ENCODE measurements at places on chromosomes 1 and 21. TPM values are rescaled to one million over a fixed set of nuclear protein-coding genes. Genes with fewer than 3 reads are reported as not detected.

DNA sequence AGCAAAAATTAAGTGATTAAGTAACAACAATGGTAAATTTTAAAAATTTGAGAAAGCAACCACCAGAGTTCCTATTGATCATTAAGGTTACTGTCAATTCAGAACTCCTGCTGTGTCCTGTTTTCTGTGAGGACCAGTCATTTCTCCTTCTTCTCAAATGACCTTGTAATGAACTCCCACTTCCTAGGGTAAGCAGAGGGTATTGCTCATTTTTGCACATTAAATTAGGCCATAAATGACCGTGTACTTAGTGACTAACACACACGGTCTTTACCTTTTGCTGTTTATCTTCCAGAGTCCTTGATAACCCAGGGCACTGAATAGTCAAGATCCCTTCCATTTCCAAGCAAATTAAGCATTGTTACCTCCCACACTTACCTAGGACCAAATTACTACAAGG is 227.5 kb upstream of the LYPLAL1 start:
- no peak overlapping the region for H3K4me3 ChIP-seq
- H3K36me3 ChIP-seq, result no peaks in the 10 kb centered on the region
- H3K4me1 ChIP-seq, result no peaks in the 10 kb centered on the region
- H3K27ac ChIP-seq, result no peak overlapping the region
- no peak for DNase-seq

DNA sequence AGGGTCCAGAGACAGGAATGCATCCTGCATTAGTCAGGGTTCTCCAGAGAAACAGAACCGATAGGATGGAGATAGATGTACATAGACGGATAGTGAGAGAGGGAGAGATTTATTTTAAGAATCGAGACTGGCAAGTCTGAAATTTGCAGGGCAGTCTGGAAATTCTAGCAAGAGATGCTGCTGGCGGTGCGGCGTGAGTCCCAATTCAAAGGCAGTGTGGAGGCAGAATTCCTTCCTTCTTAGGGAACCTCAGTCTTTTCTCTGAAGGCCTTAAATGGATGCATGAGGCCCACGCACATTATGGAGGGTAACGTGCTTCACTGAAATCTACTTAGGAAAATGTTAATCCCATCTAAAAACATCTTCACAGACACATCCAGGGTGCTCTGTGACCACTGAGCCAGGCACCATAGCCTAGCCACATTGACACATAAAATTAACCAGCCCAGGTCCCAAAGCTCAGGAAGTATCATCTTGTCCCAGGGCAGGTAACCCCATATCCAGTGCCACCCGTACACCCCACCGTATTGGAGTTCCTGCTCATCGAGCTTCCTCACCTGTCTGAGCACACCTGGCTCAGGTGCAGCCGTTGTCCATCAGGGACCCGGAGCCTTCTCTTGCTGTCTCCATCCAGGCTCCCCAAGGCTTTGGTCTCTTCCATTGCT is 9.7 kb upstream of the PKNOX1 start:
- no peaks in the 10 kb centered on the region for H3K27me3 ChIP-seq
- H3K36me3 ChIP-seq, result no peaks in the 10 kb centered on the region
- no peak overlapping the region for H3K27ac ChIP-seq
- no peak for DNase-seq

DNA sequence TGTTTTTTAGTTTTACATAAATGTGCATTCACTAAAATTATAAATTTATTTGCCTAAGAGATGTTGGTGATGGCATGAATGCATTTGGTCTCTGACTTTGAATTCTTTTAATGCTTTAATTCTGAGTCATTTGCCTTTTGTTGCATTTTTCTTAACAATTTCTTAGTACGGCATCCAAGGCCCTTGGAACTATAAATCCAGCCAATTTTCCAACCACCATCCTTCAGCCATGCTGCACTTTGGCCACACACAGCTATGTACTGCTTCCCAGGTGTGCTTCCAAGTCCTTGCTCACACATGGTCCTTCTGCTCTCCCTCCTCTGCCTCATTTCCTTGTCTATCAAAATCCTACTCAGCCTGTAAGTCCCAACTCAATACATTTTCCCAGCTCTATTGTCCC is 161.0 kb downstream of the DHRS3 start:
- peaks cover 24% of the 10 kb centered on the region for H3K4me1 ChIP-seq
- no peak overlapping the region for H3K4me3 ChIP-seq
- H3K27ac ChIP-seq, result no peak overlapping the region
- peaks cover 32% of the 10 kb centered on the region for H3K36me3 ChIP-seq

DNA sequence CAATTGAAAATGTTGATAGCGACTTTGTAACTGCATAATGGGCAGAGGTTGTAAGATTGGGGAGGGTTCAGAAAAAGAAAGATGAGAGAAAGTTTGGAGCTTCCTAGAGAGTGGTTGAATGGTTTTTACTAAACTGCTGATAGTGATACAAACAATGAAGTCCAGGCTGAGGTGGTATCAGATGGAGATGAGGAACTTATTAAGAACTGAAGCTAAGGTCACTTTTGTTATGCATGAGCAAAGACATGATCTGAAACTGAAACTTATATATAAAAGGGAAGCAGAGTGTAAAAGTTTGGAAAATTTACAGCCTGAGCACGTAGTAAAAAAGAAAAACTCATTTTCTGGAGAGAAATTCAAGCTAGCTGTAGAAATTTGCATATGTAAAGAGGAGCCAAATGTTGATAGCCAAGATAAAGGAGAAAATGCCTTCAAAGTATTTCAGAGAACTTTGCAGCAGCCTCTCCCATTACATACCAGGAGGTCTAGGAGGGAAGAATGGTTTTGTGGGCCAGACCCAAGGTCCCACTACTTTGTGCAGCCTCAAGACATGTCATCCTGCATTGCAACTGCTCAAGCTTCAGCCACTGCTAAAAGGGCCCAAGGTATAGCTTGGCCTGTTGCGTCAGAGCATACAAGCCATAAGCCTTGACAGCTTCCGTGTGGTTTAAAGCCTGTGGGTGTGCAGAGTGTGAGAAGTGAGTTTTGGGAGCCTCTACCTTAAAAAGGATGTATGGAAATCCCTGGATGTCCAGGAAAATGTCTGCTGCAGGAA is 843.9 kb downstream of the AMY1C start:
- H3K4me3 ChIP-seq, result no peak overlapping the region
- no peaks in the 10 kb centered on the region for H3K36me3 ChIP-seq
- H3K4me1 ChIP-seq, result no peaks in the 10 kb centered on the region
- DNase-seq, result no peak
- H3K27me3 ChIP-seq, result no peaks in the 10 kb centered on the region

DNA sequence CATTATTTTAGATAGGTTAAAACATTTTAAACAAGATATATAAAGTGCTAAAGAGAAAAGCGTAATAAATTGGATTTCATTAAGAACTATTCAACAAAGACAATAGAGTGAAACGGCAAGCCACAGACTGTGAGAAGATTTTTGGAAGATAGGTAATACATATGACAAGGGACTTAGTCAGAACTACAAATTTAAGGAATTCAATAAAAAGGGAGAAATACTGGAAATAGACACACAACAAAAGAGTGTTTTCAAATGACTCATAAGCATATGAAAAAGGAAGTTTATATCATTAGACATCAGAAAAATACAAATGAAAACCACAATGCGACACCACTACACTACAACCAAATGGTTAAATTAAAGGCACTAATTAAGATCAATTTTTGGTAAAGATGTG is 90.5 kb downstream of the GDAP2 start:
- DNase-seq, result no peak
- peaks cover 12% of the 10 kb centered on the region for H3K4me1 ChIP-seq
- no peak overlapping the region for H3K27ac ChIP-seq
- H3K27me3 ChIP-seq, result no peaks in the 10 kb centered on the region
- peaks cover 13% of the 10 kb centered on the region for H3K36me3 ChIP-seq

- no peak overlapping the region for H3K27ac ChIP-seq
- DNase-seq, result peak; percentile 28
- peaks cover 68% of the 10 kb centered on the region for H3K36me3 ChIP-seq
- H3K4me1 ChIP-seq, result peaks cover 11% of the 10 kb centered on the region
- no peak overlapping the region for H3K4me3 ChIP-seq
Observed at GRCh38 chr1:25832336-25833037, 12.7 kb downstream of the MTFR1L start.

Gene CTSK
- total RNA-seq, result 6.2 TPM

Gene KLHDC9
- total RNA-seq, result not detected

Gene TLR5
- total RNA-seq, result 1.5 TPM

Gene PRXL2B
- total RNA-seq, result 10.3 TPM

Gene RCSD1
- total RNA-seq, result 0.27 TPM
